ENCODE measurements at places on chromosomes 3 and 15.

GRCh38 chr3:132135628-132136333, 101.0 kb upstream of the CPNE4 start:
- peak; percentile 59 for DNase-seq

- peak; percentile 57 for DNase-seq
Measured at GRCh38 chr3:177554895-177555759, 357.8 kb upstream of the TBL1XR1 start.

GRCh38 chr3:189718215-189718614, 87.0 kb downstream of the TP63 start:
- DNase-seq = no peak

DNA sequence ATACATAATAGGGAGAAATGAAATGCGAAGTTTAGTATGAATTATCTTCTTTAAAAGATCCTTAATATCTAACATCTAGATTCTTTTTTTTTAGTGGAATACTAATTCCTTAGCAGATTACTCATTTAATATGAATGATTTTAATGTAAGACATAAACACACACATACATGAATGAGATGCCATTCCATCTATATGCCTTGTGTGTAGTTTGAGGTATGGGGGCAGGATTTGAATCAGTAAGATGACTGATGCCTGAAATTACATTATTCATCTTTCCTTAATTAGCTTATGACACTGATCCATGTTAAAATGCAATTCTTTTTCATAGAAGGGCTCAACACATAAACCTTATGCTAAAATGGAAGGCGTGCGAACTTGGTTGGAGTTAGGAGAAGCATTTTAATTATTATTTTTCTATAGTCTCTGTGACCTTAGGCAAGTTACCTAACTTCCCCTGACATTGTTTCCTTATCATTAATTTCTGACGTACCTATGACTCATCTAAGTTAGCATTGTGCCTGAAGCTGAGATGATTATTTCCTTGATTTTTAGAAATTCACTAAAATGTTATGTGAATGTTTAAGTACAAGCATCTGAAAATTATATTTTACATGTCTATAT, 10.8 kb upstream of the BNIP2 start:
- DNase-seq = no peak

- DNase-seq = no peak
Measured at GRCh38 chr15:39243396-39243795, 337.5 kb upstream of the THBS1 start.

DNA sequence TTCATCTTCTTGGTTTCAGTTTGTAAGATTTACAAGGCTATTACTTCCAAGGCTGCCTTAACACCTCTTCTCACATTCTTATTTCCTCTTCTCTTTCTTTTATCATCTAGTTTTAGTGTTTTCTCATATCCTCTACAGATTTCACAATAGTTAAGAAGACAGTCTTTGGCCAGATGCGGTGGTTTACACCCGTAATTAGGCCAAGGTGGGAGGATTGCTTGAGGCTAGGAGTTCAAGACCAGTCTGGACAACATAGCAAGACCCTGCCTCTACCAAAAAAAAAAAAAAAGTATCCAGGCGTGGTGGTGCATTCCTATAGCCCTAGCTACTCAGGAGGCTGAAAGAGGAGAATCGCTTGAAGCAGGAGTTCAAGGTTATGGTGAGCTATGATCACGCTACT, 3.5 kb upstream of the ALDH1A2 start:
- DNase-seq = no peak

DNA sequence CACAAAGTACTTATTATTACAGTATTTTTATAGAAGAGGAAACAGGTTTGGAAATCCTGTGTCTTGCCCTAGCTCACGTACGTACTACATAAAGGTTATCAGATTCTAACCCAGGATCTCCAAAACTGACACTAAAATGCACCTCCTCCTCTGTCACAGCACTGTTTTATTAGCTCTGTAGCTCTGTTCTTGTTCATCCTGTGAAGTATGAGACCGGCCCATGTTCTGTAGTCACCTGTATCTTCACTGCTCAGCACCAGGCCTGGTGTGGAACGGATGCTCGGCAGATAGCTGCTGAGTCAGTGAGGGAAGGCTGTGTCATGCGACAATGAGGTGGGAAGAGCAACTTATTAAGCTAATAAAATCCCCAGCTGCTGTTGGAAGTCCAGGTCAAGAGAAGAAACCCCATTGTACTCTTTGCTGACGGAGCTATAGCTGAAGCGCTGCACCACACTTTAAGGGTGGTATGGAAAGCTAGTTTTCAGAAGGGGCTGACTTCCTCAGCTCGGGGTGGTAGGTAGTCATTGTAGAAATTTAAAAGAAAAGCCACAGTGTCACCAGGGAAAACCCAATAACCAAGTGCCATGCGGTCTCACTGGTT, 22.8 kb downstream of the BCL2A1 start:
- no peak for DNase-seq

DNA sequence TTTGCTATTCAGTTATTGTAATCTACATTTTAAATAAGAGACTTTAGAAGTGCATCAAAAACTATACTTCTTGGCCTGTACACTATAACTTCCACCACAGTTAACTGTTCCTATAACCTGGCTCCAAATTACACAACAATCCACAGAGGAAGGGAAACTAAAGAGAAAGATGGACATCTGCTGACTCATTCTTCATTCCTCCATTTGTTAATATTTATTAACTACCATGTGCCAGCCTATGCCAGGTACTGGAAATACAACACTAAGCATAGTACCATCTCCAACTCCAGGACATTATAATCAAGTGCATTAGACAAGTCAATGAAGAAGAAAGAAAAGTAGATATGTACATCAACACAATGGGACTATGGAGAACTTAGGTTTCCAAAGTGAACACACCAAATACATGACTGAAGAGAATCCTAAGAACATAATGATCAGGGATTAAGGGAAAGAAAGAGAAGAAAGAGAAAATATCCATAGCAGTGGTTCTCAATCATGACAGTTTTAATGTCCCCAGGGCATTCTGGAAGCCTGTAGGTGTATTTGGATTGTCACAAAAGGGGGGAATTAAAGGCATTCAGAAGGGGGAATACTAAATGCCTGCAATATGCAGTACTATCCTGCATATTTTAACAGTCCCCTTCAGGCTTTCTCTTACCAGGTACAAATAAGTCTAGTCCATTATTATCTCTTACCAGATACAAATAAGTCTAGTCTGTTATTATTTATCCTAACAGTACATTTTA, 8.9 kb downstream of the ICE2 start:
- DNase-seq = no peak

GRCh38 chr3:37751016-37751415, 110.7 kb upstream of the CTDSPL start:
- DNase-seq = no peak

GRCh38 chr3:189149203-189149602, 22.6 kb upstream of the TPRG1 start:
- no peak for DNase-seq

- DNase-seq = no peak
Measured at GRCh38 chr3:2172561-2173171, 74.0 kb downstream of the CNTN4 start.

- peak; percentile 38 for DNase-seq
Measured at GRCh38 chr3:64575211-64575844, 112.5 kb downstream of the ADAMTS9 start.

GRCh38 chr3:99410789-99411311, 227.5 kb upstream of the COL8A1 start:
- DNase-seq = no peak

- no peak for DNase-seq
Measured at GRCh38 chr3:164222197-164222596, 856.1 kb downstream of the SI start.

GRCh38 chr15:52217186-52217585, 26.0 kb upstream of the GNB5 start:
- DNase-seq = no peak

DNA sequence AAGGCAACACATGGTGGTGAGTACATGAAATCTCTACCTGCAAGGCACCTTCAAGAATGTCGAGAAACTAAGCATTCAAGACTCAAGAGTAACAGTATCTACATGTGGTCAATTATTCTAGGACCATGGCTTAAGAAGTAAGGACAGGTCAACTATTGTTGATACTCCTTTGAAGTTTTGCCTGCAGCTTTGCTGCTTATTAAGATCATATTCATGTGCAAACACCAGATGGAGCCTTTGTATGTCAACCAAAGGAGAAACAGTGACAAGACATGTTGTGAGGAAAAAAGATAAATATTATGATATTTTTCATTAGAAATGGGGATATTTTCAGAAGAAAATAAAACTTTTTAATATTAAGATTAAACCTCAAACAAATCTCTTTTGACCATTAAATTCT, 52.3 kb upstream of the FGF7 start:
- DNase-seq = no peak

GRCh38 chr3:189272500-189273119, 100.8 kb downstream of the TPRG1 start:
- DNase-seq = no peak

DNA sequence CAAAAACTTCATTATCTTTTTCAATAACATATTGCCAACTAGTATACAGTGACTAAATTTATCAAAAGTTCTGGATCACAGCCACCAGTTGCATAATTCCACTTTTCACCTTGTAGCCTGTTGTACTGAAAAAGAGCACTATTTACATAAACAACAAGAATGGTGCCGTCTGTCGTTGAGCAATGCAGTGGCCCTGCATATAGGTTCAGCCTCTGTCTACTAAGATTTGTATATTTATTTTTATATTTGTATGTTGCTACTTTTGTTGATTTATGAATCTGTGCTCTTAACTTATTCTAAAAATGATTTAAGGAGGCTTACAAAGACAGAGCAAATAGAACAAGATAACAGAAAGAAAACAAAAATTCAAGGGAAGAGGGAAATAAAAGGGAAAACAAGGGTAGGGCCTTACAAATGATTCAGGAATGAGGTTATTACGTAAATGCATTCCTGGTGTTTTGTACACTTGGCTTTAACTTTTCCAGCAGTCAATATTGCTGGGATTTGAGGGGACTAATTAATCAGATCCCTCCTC, 257.6 kb upstream of the STT3B start:
- no peak for DNase-seq

GRCh38 chr15:97156739-97157265, 803.7 kb upstream of the ARRDC4 start:
- no peak for DNase-seq

DNA sequence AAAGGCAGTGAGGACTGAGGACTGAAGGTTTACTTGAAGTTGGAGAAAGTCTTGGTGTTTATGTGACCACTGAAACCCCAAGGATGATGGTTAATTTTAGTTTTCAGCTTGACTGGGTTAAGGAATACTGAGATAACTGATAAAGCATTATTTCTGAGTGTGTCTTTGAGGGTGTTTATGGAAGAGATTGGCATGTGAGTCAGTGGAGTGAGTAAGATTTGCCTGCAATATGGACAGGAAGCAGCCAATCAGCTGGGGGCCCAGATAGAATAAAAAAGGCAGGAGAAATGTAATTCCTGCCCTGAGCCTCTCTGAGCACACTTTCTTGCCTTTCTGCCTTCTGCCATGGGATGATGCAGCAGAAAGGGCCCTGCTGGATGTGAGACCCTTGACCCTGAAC, 92.4 kb downstream of the KBTBD8 start:
- no peak for DNase-seq

DNA sequence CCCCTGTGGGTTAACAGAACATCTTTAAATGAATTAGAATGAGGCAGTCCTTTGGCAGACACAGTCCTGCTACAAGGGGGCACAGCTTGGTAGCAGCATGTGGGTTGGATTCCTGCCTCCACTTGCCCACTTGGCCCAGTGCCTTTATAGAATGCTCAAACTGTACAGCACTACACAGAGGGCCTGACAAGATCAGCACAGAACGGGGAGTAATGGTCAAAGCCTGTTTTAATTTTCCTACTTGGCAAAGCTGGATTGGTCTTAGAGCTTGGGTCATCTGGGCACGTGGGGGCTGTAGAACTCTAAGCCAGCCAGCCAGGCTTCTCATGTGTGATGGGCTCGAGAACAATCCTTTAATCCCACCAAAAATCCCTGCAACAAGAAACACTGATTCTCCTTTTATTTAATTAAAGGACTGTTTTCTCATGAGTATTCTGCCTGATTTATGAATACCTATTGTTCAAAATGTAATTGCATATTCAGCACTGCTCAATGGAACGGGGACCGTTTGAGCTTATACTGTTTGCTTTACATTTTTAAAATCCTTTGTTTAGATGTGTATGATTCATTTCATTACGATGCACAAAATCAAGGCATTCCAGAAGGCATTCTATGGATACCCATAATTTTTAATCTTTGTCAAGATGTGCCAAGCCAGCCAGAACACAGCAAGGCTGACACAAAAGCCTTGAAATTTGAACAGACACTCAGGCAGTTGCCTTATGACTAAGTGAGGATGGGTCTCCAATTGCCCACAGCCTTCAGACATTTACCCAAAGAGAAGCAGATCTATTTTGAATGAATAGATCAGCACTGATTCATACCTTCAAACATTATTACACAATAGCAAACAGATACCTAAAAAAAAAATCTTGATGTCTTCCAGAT, 249.3 kb upstream of the TGFBR2 start:
- DNase-seq = no peak

GRCh38 chr3:137958636-137959035, 51.3 kb upstream of the CLDN18 start:
- DNase-seq = no peak

- no peak for DNase-seq
Measured at GRCh38 chr3:195425849-195426248, 17.0 kb downstream of the ACAP2 start.

DNA sequence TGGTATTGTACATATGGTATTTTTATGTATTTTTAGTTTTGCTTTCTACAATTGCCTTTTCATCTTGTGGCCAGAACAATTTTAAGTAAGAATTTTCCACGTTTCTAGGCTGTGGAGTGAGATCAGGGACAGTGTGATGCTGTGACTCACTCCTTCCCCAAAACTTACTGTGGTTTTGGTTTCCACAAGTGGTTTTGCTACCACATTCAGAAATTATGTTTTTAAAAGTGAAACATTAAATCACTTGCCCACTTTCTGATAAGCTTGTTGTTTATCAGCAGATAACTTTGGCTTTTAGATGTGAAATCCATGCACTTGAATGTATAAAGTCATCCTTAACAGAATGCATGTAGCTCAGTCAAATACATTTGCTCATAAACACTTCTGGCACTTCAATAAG, 192.2 kb upstream of the THRB start:
- no peak for DNase-seq

DNA sequence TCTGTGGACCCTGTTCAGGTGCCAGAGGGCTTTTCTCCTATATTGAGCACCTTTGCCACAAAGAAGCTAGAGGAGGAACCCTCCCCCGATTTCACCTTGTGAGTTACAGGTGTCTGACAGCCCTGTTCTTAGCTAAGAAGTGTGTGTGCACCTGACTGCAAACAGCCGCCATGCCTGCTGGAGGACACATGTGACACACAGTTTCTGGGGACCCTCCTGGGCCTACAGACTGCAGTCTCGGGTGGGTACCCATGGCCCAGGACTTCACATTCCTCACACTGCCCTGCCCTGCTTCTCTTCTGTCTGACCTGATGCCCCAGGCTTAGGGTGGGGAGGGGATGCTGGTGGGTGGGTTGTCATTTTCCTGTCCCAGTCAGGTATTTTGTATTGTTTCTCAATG, 140.6 kb downstream of the CACNA1D start:
- no peak for DNase-seq

GRCh38 chr3:174046311-174046710, 648.8 kb downstream of the NLGN1 start:
- DNase-seq = no peak

All from NT2/D1 (cell line).